ENCODE measurements at places on chromosomes 7 and 10. TPM values are rescaled to one million over a fixed set of nuclear protein-coding genes. Genes with fewer than 3 reads are reported as not detected.

Gene TFEC
- 2.7 TPM for total RNA-seq

Gene SEMA3A
- total RNA-seq = under 0.01 TPM

Gene HOXA3
- total RNA-seq = 4.7 TPM

Gene ARHGEF5
- 29.1 TPM for total RNA-seq

Gene ASAH2
- 0.54 TPM for total RNA-seq

Gene NET1
- 44.8 TPM for total RNA-seq

Gene CUZD1
- total RNA-seq = 0.39 TPM

Gene C1QL3
- total RNA-seq = not detected

Gene SNCG
- 1.3 TPM for total RNA-seq

Gene FAM237B
- not detected for total RNA-seq

Gene TIMM23B
- 9.0 TPM for total RNA-seq

Gene CNTNAP2
- not detected for total RNA-seq

Gene FGL2
- total RNA-seq = 0.11 TPM

Gene SDK1
- 1.6 TPM for total RNA-seq

Gene STOX1
- total RNA-seq = 0.22 TPM

Gene ITIH2
- not detected for total RNA-seq

Gene WIPF3
- total RNA-seq = 0.39 TPM

Gene HOXA7
- total RNA-seq = not detected

Gene SUN3
- not detected for total RNA-seq

Gene ZNF107
- total RNA-seq = 5.2 TPM

Gene TEX36
- total RNA-seq = under 0.01 TPM

Gene SGMS1
- total RNA-seq = 62.4 TPM

Gene ZNF425
- 6.7 TPM for total RNA-seq

Gene EMX2
- not detected for total RNA-seq

Gene IDI2
- total RNA-seq = not detected

Gene EVX1
- total RNA-seq = not detected

Gene OR2A42
- total RNA-seq = not detected

Gene FGF8
- total RNA-seq = not detected

Gene PLXNA4
- 0.33 TPM for total RNA-seq

Gene ASB10
- not detected for total RNA-seq

Gene SEMA4G
- total RNA-seq = 0.79 TPM

Gene TAS2R4
- total RNA-seq = 4.3 TPM

All from placental epithelial cell (primary cell).